ENCODE measurements at places on chromosomes 5 and 9. TPM values are rescaled to one million over a fixed set of nuclear protein-coding genes. Genes with fewer than 3 reads are reported as not detected.

The VAV2 gene
- total RNA-seq = 9.1 TPM

The IRGM gene
- not detected for total RNA-seq

DNA sequence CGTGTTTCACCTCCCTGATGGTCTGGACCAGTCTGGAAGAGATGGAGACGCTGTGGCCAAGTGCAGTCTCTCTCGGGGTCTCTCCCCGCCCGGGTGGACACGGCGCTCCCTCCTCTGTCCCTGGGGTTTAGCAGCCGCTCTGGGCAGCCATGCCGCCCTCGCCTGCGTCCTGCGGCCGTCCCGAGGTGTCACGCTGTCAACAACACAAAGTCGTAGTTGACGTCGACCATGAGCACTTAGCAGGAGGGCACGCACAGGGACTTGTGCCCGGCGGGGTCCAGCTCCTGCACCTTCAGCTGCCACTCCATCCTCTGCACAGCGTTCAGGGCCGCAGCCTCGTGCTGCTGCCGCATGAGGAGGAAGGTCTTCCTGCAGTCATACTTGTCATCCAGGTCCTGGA is 368.9 kb downstream of the CDH9 start:
- no peak for ATAC-seq

DNA sequence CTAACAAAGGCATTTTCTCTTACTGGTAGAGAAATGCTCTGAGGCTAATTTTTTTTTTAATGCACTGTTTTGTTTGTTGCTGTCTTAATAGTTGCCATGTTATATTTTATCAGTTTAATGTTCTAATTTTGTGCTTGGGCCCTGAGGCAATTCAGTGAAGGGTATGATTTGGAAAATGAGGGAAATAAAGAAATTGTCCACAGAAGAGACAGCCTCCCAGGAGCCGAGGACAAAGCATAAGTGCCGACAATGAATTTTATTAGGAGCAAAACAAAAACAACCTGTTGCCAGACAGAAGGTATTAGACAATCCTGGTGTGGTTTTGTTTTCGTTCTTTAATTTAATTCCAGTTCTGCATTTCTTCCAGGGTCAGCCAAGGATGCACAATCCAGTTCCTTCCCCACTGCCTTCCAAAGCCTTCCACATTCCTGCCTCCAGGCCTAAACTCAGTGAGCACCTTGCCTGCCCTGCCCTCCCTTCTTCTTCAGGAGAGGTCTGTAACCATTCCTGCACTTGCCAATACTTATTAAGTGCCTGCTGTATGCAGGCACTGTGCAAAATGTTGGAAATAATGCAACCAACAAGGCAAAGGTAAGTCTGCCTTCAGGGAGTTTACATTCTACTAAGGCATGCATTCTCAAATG is 4.3 kb upstream of the TCOF1 start:
- ATAC-seq = no peak

The ZNG1C gene
- total RNA-seq = 26.9 TPM

Data from esophagus mucosa (tissue), 1 donor.